Cardiac septum (tissue), 1 donor: ENCODE measurements at places on chromosomes 6 and 20.

DNA sequence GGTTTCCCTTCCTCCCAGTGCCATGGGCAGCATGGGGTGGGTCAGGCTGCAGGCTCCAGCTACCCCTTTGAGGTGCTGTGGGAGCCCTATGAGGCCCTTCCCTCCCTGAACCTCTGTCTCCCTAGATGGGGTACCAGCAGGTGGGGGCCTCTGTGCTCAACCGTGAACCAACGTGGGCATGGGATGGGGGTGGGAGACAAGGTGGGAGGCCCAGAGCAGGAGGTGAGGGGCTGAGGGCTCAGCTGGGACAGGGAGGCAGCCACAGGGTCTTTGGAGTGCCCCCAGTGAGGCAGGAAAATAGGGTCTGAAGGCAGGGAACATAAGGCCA is 33.3 kb downstream of the SUN5 start:
- no peak for DNase-seq

- no peak for DNase-seq
Measured at GRCh38 chr6:70315079-70315751, 12.3 kb upstream of the COL9A1 start.

DNA sequence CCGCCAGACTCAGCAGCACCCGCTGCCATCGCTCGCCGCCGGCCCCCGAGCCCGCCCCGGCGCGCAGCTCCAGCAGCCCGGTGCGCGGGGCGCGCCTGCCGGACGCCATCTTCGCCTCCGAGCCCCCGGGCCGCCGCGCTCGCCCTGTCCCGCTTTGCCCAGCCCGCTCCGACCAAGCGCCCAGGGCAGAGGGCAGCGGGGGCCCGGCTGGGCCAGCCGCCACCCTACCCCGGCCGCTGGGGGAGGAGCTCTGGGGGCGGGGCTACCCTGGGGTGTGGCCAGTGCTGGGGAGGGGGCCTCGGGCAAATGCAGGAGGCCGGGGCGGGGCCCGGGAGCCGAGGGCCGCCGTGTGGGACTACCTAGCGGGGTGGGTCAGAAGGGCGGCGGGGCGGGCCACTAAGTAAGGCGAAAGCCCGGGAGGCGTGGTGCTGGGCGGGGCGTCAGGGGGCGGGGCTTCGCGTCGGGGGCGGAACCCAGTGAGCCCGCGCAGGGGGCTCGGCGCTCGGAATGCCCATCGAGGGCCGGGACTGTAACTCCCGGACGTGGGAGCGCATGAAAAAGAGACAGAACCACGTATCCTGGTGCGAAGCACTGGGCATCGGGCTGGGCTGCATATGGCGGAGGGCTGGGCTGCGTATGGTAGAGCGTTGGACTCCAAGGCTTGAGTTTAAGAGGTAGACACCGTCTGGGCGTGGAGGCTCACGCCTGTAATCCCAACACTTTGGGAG is at the start of gene SNTA1:
SNTA1 (minus strand) TSS at position 252 of the 728 bp plus-strand sequence; CDS start at position 109, 143 bp downstream.
- peak; percentile 97 for DNase-seq

- DNase-seq, result no peak
Measured at GRCh38 chr6:41638935-41639808, 904 bp downstream of the MDFI start.

- no peak for DNase-seq
Measured at GRCh38 chr6:166830185-166830890, 126.0 kb downstream of the RNASET2 start.

GRCh38 chr20:63533871-63534393 is 3.2 kb downstream of the PTK6 start:
- no peak for DNase-seq

GRCh38 chr6:46741482-46741881 is 5.3 kb upstream of the ANKRD66 start:
- DNase-seq, result no peak

DNA sequence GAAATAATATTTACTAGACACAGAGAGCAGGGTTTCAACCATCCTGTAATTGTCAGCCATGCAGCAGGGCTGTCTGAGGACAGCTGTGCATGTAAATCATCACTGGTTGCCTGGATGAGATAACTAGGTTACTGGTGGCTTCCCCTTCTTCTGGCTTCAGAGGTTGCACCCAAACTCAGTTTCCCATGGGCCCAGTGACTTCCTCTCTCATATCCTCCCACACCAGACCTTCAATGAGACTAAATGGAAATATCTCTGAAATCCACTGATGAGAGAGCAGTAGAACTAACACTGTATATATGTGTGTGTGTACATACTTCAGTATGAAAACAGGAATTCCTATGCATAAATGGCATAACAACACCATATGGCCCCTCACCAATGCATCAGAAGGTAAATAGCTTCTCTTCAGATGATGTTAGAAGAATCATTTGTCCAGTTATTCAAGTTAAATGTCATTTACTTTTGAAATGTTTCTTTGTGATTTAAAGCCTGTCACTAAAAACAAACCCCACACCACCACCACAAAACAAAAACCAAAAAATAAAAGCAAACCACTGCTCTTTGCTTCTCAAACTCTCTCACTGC is 51.0 kb upstream of the IL20RA start:
- DNase-seq, result no peak

GRCh38 chr6:40634429-40634828 is 47.3 kb upstream of the LRFN2 start:
- no peak for DNase-seq

- no peak for DNase-seq
Measured at GRCh38 chr20:23103284-23104018, 17.3 kb upstream of the CD93 start.

- no peak for DNase-seq
Measured at GRCh38 chr6:26217714-26218075, 130.5 kb downstream of the HFE start.

GRCh38 chr20:21053002-21053762 is 53.0 kb downstream of the LINC00237 start:
- DNase-seq, result no peak

GRCh38 chr20:60210779-60211617 is 252.8 kb downstream of the CDH26 start:
- peak; percentile 89 for DNase-seq

DNA sequence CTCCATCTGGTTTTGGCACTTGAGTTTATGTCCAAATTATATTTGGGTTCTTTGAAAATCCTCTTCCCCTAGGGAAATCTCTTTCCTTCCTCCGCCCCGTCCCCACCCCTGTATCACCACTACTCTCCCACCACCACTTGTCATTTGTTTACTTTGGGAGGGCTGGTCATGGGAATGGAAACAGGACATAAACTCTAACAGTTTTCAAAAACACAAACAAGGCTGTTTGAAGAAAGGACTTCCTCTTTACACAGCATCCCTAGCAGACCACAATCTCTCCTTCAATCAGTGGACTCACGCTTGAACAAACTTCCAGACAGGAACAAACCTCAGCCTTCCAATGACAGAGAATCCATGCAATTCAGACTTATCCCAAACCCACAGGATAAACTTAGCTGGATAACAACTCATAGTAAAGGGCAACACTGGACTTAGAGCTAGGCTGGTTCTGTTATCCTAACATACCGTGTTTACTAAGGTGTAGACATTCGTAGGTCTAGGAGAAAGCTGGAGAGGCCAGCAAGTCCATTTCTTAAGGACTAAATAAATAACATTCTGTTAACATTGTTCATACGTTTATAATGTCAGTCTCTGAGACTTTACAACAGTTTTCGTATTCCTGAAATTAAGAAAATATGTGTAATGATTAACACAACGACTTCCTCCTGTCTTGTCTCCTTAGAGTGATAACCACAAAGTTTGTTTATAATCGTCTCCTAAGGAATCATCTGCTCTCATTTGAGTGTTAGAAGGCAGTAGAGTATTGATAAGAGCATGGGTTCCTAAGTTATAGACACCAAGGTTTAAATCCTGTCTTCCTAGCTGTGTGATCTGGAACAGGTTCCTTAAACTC is 44.1 kb upstream of the CTAGE9 start:
- DNase-seq, result no peak

DNA sequence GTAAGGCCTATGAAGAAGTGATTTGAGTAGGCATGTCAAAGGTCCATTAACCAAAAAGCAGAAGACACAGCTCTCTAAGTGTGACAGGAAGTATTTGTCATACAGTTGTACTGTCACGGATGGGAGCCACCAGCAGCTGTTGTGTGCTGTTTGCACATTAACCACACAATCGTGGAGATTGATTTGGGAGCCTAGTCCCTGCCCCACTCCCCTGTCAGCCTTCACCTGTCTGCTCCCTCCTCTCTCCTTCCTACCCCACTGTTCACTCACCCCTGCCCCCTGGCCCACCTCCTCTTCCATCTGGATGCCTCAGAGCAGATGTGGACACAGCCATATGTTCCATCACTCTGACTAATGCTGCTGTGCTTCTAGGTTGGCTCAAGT is 124.7 kb upstream of the SPACA1 start:
- DNase-seq, result no peak

DNA sequence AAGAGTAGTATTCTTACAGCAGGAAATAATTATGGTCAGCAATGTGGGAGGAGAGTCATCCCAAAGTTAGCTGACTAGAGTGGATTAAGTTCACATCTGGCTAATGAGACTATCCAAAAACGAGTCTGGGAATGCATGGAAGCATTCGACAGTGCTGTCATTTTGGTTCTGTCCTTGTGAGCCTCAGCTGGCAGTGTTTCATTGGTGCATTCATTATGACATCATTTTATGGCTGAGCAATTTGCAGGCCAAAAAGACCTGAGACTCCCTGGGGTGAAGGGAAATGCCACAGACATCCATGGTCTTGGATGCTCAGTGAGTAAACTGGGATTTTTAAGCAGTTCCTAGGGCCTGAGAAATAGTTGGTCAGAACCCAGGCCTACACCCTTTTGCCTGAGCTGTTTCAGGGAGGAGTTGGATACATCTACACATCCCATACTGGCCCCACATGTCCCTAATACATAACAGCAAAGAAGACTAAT is 196.4 kb upstream of the CCN2 start:
- DNase-seq, result no peak

DNA sequence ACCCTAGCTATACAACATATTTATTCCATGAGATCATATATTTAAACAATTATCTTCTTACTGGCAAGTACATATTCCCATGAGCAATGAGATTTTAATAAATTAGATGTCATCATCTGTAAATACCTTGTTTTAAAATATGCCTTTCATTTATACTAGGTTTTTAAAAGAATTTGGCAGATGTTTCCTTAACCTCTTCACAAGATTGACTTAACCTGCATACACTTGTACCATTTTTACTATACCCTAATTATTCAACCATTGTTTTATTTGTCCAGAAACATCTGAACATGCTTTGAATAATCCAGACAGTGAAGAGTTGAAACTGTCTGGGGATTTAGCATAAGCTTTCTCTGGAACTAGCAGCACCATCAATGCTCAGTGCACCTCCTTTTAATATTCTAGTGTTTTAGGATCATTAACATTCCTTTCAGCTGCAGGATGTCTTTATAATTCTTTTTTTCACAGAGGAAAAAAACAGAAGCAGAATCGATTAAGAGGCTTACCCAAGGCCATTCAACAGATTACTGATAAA is 188.0 kb upstream of the TENT5A start:
- no peak for DNase-seq

DNA sequence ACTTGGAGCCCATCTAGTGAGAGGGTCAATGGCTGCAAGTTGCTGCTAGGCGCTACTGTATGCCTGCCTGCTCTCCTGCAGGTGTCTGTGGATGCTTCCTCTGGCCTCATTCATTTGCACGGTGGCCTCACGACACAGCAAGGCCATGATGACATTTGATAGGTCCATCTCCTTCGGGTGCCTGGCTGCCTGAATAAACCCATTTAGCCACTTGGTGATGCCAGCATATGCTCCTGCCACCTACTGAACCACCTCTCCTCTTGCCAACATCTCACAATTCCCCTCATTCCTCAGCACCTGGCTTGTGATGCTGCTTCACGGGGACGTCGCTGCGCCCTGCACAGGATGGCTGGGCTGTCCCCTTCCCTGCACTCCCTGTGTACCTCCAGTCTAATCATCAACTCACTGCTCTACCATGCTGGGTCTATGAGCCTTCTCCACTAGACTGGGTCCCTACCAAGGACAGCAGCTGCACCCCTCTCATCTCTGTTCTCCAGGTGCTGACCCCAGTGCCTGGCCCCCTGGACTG is 51.1 kb downstream of the AGPAT4 start:
- no peak for DNase-seq

GRCh38 chr6:167141667-167142432 is 15.9 kb downstream of the GPR31 start:
- DNase-seq, result no peak

- no peak for DNase-seq
Measured at GRCh38 chr20:52083627-52084232, 107.8 kb downstream of the ZFP64 start.

DNA sequence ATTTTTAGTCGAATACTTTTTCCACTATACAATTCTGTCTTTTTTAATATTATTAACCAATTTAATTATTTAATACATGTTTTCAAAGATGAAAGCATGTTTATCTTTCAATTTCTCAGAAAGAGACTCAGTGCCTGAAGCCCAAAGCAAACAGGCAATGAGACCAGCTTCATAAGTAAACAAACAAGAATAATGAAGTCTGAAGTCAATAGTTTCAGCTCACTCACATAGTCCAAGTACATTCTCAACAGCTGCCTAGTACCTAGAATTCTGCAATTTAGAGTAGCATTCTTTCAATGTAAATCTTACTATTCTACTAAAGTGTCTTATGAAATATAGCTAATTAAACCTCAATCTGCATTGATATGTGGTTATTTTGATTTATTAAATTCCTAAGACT is 626.5 kb upstream of the NRSN1 start:
- DNase-seq, result no peak

- no peak for DNase-seq
Measured at GRCh38 chr6:127131275-127131674, 12.8 kb downstream of the RSPO3 start.

GRCh38 chr6:82571455-82571854 is 207.8 kb downstream of the TPBG start:
- no peak for DNase-seq

- no peak for DNase-seq
Measured at GRCh38 chr6:155614606-155615005, 159.0 kb upstream of the NOX3 start.

- no peak for DNase-seq
Measured at GRCh38 chr6:116387374-116387773, 16.6 kb downstream of the DSE start.

DNA sequence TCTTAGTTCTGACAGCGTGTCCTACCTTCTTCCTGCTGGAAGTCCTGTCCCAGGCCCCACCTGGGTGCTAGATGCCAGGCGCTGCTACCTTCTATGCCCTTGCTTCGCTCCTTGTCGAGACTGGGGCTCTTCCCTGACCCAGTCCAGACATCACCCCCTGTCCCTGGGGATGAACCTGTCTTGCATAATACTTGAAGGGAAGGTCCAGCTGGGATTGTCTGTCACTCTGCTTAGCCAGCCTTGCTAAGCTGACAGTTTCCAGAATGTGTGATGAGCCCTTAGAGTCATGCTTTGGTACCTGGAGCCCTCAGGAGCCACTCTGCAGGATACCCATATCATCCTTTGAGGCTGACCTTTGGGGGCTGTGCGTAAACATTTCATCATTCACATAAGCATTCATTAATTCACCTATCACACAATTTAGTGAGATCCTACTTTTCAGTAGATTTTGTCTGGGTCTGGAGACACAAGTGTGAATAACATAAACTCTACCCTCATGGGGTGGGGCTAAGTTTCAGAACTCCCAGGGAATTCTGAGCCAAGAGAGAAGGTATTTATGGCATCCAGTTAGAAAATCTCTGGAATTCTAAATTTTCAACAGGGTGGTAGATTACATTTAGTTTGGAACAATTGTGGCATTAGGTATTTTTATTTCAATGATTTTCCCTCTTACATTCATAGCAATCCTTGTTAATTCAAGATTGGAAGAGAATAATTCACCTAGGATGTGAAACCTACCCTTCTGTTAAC is 151.1 kb upstream of the HDAC2 start:
- no peak for DNase-seq

- no peak for DNase-seq
Measured at GRCh38 chr6:24524805-24525204, 30.0 kb downstream of the ALDH5A1 start.
